ENCODE measurements at places on chromosomes 7 and 10. TPM values are rescaled to one million over a fixed set of nuclear protein-coding genes. Genes with fewer than 3 reads are reported as not detected.

Gene CRYGN
- not detected for total RNA-seq

Gene PNLIPRP1
- total RNA-seq = not detected

Gene DENND2A
- 0.27 TPM for total RNA-seq

Gene MBL2
- not detected for total RNA-seq

Gene GDI2
- total RNA-seq = 62.1 TPM

Gene ARHGEF35
- 1.2 TPM for total RNA-seq

Gene NKX1-2
- not detected for total RNA-seq

Gene SLC18A3
- not detected for total RNA-seq

Gene HMX3
- total RNA-seq = 0.47 TPM

Gene PNLIP
- not detected for total RNA-seq

Gene CRHR2
- 0.11 TPM for total RNA-seq

Gene ACSL5
- 9.0 TPM for total RNA-seq
